ENCODE measurements at places on chromosomes 12 and 14. TPM values are rescaled to one million over a fixed set of nuclear protein-coding genes. Genes with fewer than 3 reads are reported as not detected.

DNA sequence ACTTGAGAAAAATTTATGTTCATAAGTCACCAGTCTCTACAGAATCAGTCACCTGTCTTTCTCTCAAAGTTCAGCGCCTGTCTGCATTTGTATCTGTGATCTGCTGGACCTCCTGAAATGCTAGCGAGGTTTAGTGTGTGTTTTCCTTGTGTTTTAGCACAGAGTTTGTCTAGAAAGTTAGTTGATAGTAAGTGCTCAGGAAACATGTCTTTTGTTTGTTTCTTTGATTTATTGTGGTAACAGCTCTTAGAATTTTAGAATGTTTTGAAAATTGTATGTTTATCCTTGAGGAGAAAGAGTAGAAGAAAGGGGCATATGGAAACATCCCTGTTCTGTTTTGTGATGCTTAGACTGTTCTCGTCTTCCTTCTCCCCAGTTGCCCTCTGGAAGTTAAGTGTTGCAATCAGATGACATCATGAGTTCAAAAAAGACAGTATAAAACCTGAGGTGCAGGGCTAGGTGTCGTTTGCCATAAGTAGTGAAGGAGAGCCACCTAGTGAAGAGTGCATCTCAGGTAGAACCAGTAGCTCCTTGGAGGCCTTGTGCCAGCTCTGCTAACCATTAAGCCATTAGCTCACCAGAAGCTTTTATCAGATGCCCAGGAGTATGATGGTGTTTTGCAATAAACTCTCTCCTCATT, 44.8 kb downstream of the FBXW8 start:
- H3K4me3 ChIP-seq = no peak overlapping the region
- H3K4me1 ChIP-seq = no peaks in the 10 kb centered on the region
- no peaks in the 10 kb centered on the region for H3K27me3 ChIP-seq
- H3K27ac ChIP-seq = no peak overlapping the region
- DNase-seq = no peak

Gene OAS2
- 18.6 TPM for total RNA-seq

Gene AP4S1
- total RNA-seq = 10.1 TPM

Gene EPYC
- not detected for total RNA-seq

Gene SOAT2
- 1.2 TPM for total RNA-seq
